ENCODE measurements at places on chromosomes 2 and 18.

DNA sequence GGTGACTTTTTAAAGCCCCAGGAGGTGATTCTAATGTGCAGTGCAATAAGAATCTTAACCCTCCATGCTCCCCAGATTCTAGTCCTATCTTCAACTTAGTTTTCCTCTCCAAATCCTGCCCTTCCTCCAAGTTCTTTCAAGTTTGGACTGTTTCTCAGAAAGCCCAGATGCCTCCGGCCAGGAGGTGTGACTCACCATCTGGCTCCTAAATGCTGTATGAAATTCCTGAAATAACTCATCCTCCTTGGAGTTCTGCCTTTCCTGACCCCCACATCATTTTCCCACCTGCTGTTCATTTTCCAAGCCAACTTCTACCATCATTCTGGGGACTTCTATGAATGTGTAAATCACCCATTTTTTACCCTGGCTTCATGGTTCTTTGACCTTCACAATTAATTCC lies 118.2 kb upstream of the NOL4 start:
- peak; percentile 7 for DNase-seq

- no peak for DNase-seq
Measured at GRCh38 chr2:158488442-158489216, 31.9 kb downstream of the PKP4 start.

GRCh38 chr18:11947214-11948191 lies 33.8 kb upstream of the IMPA2 start:
- DNase-seq: peak; percentile 73

DNA sequence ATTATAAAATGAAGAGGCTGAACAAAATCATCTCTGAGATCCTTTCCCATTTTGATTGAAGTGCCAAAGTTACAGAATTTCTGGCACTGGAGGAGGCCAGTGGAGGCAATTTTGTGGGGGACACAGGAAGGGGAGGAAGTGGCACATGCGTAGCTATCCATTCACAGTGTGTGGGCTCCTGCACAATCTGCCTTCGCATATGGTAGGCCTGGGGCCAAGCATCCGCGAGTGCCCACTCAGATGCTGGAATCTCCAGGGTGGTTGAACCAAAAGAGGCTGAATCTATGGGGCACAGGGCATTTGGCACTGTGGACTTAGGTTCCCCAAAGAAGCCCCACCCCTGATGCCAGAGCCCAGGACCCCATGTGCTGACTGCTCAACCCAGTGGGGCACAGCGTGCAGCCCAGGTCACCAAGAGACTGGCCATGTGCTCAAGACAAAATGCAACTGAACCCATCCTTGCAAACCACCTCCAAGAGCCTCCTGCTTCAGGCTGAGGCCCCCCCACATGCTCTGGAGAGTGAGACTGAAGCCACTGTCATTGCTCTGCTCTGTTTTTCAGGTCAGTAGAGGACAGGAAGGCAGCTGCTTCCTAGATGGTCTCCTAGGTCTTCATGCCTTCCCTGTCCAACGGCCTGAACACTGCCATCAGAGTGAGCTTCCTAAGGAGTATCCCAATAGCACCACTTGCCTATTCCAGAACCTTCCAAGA lies 28.5 kb downstream of the ST8SIA5 start:
- DNase-seq: no peak

DNA sequence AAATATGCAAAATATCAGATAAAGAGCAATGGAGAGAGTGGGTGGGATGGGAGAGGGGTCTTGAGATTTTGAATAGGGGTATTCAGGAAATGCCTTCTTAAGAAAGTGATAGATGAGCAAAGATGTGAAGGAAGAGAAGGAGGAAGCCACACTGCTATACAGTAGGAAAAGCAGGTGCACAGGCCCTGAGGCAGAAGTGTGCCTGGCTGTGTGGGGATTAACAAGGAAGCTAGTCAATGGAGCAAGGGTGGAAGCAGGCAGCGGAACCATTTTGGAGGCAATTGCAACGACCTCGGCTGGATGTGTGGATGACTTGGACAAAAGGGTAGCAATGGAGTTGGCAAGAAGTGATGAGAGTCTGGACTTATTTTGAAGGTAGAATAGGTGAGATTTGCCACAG lies 11.0 kb upstream of the CNGA3 start:
- DNase-seq: no peak

GRCh38 chr2:101975171-101975870 lies 16.4 kb upstream of the IL1R2 start:
- no peak for DNase-seq

GRCh38 chr2:232523682-232524597 lies 2.0 kb upstream of the CHRND start:
- no peak for DNase-seq

DNA sequence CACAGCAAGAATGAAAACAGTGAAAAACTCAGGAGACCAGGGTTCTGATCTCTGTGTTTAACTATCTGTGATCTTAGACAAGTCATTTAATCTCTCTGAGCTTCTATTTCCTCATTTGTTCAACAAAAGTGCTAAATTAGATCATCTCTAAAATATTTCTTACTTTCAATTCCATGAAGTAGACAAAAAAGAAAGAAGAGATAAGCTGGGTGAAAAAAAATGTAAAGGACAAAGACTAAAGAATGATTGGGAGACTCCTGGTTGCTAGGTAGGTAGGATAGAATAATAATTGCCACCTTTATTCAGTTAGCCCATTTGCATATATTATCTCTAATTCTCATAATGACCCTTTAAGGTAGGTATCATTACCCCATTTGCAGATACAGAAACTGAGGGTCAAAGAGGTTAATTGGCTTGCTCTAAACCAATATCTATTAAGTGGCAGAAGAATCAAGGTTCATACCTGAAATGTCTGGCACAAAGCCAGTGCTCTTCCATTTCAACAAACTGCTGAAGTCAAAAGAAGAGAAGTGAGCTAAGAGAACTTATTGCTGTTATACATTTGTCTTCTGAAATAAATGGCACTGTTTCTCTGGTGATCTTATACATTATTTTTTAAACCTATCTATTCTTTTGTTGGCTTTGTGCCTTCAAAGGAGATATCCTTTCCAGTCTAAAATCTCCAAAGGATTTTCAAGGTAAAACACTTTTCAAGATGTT lies 141.7 kb downstream of the OTX1 start:
- no peak for DNase-seq

DNA sequence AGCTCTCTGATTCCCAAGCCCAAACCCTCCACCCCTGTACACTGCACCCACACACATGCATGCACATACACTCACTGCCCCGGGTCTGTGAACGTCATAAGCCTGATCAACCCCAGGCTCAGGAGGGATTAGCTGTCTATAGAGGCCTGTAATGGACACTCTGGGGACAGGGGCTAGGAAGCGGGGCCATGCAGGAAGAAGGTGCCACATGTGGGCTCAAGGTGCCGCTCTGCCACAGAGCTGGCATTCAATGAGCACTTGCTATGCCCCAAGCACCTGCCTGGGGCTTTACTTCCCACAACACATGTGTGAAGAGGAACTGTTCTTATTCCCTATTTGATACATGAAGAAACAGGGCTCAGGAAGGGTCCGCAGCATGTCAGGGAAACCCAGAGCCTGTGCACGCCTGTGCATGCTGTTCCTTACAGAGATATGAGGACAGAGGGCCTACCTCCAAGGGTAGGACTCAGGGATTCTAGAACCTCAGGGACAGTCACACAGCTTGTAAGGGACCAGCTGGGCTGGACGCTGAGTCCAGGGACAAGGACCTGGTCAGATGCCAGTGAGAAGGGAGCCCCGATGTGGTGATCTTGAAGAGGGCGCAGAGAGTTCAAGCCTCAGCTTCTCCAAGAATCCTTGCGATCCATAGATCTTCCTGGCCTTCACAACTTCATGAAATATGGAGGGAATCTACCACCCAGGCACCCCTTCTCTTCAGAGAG lies 5.0 kb downstream of the BIN1 start:
- no peak for DNase-seq

GRCh38 chr2:237662671-237663093 lies 35.3 kb downstream of the LRRFIP1 start:
- DNase-seq: peak; percentile 95

- no peak for DNase-seq
Measured at GRCh38 chr2:200455958-200456421, 53.9 kb downstream of the KCTD18 start.

DNA sequence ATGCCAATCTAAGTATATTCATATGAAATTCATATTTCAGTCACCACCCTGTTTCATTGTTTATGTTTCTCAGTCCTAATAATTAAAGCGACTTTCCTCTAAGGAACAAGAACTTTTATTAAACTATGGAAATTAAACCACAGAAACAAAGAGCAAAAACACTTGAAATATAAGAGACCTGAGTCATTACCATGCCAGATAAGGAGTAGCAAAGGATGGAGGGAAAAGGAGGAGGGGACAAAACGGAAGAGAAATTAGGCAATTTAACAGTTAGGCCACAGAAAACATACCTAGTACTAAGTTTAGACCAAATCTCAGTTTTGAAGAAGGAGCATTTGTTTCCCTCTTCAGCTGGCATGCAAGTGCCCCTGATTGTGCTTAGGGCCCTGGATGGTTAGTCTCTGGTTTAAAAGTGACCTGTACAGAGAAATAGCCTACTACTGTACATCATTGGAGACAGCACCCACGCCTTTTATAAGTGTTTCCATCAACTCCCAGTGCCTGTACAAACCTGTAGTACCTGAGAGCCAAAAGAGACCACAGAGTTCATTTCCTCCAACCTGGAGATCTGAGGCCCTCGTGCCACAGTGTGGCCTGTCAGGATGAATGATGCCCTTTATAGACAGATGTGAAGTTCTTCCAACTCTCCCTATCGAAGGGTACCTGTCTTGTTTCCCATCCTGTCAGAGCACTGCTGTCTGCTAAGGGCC lies 74.5 kb downstream of the SPATS2L start:
- no peak for DNase-seq

DNA sequence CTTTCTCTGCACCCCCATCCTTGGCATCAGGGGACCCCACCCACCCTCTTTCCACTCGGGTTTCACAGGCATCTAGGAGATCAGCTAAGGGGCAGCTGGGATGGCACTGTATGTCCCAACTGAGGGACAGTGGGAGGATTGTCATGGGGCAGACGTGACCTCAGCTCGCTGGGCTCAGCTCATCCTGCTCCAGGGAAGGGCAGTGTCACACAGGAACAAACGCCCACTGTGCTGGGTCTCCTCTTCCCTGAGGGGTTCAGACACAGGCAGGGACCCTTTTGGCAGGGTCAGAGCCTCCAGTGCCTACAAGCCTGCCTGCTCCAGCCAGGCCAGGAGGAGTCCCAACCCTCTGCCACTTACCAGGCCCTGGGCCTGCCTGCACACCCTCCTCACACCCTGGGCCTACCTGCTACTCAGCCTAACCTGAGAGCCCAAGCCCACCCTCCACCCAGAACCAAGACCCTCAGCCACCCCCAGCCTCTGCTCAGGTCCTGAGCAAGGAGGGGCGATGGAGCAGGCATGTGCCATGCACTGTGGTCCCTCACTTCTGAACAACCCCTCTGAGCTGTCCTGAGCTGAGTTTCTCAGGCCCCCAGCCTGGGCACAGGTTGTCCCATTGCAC lies 68.2 kb downstream of the HS1BP3 start:
- no peak for DNase-seq

- DNase-seq: no peak
Measured at GRCh38 chr2:170332676-170333402, 154.9 kb downstream of the MYO3B start.

DNA sequence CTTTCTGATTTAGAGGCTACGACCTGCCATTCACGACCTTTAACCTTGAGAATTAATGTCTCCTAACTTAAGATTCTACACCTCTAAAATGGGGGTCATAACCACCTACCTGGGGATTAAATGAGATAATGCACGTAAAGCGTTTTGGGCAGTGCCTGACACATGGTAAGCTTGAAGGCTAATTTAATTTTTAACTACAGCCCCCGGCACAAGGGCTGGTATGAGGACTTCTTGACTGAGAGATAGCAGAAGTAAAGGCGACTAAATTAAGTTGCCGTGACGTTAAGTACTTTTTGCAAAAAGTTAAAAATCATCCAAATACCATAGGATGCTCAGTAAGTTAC lies 549 bp downstream of the MRPL35 start:
- DNase-seq: no peak

DNA sequence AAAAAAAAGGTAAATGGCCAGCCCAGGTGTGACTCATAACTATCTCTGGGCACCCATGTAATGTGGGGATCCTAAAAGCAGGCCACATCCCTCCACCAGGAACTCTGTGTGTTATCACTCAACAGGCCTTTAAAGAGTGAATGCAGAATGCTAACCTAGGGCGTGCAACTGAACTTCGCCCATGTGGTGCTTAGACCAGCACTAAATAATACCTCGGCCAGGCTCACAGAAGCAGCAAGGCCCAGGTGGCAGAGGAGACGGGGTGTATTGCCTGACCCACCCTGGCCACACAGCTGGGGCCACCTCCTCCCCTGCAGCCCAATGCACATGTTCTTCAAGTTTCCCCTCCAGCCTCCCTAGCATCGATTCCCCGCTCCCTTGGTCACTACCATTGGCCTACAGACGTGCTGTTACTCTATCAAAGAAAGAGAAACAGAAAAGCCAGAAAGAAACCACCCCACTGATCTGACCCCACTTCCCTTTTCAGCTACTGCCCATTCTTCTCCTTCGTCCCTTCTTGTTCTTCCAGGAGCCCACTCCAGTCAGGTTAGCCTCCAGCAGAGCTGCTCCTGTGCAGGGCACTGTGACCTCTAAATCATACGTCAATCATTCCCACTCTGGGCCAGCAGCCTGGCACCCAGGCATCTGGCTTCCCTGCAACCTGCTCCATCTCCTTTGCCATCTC lies 22.0 kb downstream of the FAM178B start:
- DNase-seq: no peak

- DNase-seq: no peak
Measured at GRCh38 chr2:62524293-62524941, 18.4 kb upstream of the TMEM17 start.

GRCh38 chr2:138182937-138183312 lies 218.7 kb downstream of the HNMT start:
- no peak for DNase-seq

DNA sequence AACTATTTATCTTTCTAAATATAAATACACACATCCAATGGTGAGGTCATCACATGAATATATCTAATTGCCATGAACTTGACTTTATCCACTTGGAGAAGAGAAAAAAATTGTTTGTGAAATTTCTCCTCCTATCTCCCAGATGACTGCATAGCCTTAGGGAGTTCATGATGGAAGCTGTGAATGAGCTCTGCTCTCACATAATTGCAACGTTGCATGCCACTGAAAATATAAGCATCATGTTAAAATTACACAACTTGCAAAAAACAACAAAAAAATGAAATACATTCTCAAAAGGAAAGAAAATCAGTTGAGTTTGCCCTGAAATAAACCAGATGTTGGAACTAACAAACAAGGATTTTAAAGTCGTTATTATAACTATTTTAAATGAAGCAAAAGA lies 50.6 kb upstream of the OSR1 start:
- DNase-seq: no peak

- DNase-seq: no peak
Measured at GRCh38 chr2:65706411-65706810, 274.0 kb upstream of the SPRED2 start.

- peak; percentile 6 for DNase-seq
Measured at GRCh38 chr2:218777276-218777990, 4.5 kb upstream of the CYP27A1 start.

DNA sequence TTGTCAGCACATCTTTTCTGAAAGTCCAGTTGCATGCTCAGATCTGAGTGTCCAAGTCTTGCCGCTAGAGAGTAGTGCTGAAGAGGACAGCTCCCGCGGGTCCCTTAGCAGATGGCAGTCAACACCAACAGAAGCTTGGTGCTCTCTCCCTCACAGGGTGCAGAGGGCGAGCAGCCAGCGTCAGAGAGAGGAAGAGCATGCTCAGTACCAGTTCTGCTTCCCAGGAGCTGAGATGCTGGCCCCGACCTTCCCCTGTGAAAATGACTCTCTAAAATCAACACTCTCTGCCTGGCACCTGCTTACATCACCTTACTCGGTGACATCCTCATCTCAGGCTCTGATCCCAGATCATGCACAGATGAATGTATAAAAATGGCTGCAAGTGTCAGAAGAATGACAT lies 86.0 kb upstream of the TWIST2 start:
- DNase-seq: peak; percentile 45
